ENCODE measurements at places on chromosomes 2 and 18.

- peak; percentile 87 for DNase-seq
Measured at GRCh38 chr2:19362755-19363473, 4.5 kb upstream of the OSR1 start.

DNA sequence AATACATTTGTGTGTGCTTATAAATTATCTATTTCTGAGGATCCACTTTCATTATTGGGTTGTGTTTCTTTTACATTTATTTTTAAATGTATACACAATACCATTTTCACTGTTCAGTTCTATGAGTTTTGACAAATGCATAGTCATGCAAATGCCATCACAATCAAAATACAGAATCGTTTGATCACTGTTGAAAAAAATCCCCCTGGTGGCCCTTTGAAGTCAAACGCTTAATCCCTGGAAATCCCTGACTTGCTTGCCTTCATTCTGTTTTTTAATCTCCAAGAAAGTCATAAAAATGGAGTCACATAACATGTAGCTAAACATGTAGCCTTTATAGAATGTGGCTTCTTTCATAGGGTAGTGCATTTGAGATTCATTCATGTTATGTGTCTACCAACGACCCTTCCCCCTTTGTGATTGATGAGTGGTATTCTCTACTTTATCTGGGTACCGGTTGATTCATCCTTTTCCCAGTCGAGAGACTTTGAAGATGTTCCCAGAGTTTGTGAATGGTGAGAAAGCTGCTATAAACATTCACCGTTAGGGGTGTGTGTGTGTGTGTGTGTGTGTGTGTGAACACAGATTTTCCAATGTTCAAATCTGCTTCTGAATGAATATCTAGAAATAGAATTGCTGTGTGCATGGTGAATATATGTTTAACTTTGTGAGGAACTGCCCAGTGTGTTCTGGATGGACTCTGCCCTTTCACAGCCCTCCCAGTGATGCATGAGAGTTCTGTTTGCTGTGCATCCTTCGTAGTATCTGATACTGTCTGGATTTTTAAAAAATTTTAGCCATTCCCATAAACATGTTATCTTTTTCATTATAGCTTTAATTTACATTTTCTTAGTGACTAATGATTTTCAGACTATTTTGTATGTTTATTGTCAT lies 173.6 kb downstream of the GALR1 start:
- no peak for DNase-seq

GRCh38 chr2:231905026-231905425 lies 21.2 kb downstream of the NPPC start:
- no peak for DNase-seq

- DNase-seq, result no peak
Measured at GRCh38 chr18:23209796-23210195, 74.5 kb downstream of the CABLES1 start.

GRCh38 chr2:120737340-120738101 lies 1.9 kb downstream of the GLI2 start:
- peak; percentile 75 for DNase-seq

GRCh38 chr2:8553643-8554042 lies 128.2 kb upstream of the ID2 start:
- no peak for DNase-seq

DNA sequence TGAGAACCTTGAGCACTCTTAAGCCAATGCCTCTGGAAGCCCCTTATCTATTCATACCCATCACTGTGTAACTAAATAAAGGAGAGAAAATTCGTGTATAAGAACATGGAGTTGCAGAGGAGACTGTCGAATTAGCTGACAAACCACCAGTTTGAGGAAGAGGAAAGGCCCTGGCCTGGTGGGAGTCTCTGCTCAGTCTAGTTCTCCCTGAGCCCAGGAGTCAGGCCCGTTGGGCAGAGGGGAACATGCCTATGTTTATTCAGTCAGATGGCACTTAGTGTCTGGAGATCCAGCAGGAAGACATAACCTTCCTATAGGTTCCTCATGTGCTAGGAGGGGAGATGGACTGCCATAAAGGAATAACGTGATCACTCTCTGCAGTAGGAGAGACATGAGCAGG lies 60.3 kb downstream of the MGAT5 start:
- DNase-seq, result no peak

DNA sequence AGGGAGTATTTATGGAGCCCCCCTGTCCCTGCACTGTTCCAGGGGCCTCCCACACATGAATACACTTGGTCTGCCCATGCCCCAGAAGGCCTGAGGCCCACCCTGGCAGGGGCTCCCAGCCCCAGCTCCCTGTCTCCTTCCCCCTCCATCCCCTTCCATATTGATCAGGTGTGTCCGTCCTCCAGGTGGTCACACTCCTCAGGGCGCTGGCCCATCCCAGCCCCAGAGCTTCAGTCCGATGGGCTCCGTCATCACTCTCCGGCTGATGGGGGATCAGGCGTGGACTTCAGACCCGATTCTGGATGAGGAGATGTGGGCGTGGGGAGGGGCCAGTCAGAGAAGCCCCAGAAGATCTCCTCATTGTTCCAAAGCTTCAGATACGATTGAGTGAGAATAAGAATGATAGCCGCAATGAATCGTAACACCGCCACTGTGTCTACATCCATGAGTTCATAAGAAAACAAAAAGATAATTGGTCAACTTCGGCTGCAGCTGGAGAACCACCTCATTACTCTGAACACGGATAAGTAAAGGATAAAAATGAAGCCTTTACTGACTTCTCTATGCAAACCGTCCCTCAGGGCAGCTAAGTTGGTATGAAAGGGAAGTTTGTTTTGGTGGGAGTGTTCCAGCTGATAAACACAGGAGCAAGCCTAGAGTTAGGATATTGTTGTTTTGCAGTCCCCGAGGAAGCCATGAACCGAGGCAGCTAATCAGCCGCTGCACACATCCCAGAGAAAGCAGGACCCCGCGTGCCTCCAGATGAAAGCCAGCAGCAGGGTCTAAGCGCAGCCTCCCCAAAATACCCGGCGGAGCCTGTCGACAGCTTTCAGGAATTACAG lies 279.5 kb downstream of the NDUFA10 start:
- DNase-seq, result no peak

- peak; percentile 43 for DNase-seq
Measured at GRCh38 chr2:109128616-109129355, at the start of gene SH3RF3. Gene SH3RF3 (plus strand): TSS chr2:109129205.

DNA sequence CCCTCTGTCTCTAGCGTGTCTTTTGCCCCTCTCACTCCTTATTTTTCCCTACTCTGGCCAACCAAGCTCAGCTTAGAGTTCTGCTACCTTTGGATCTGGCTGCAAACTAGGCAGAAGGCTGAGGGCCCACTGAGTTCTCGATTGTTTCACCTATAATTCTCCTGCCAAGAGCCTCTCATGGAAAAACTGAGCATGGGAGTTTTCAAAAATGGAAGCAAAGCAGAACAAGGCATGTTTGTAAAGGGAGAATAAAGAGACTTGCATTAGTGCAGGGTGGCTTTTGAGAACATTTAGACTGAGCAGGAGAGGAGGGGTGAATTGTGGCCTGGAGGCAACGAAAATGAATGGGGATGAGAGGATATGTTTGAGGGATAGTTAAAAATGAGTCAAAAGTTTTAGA lies 45.9 kb downstream of the FSHR start:
- no peak for DNase-seq

- peak; percentile 76 for DNase-seq
Measured at GRCh38 chr2:106575955-106576354, 88.8 kb downstream of the CD8B2 start.

- DNase-seq, result no peak
Measured at GRCh38 chr18:46567196-46567595, 89.8 kb downstream of the LOXHD1 start.

DNA sequence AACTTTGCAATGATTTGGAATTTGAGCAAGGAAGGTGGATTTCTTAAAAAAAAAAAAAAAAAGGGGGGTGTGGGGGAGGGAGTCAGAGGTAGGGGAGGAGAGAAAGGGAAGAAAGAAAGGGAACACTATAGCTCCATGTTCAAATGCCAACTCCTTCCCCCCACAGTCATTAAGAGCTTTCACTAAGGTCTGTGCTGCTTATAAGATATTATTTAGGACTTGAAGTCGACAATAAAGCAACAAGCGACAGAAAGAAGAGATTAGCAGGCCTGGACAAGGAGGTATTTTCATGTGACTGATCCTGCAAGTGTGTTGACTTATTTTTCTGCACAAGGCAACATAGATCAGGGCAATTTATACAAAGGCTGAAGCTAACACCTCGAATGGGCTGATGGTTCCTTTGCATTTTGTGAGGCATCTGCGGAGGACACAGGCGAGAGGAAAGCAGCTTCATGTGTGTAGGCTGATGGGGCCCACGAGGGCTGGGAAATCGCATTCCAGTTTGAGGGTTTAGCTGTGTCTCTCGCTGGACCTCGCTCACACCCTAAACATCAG lies 382.0 kb downstream of the SOX11 start:
- DNase-seq, result no peak

GRCh38 chr2:141041281-141041680 lies 1089.5 kb downstream of the LRP1B start:
- DNase-seq, result no peak

DNA sequence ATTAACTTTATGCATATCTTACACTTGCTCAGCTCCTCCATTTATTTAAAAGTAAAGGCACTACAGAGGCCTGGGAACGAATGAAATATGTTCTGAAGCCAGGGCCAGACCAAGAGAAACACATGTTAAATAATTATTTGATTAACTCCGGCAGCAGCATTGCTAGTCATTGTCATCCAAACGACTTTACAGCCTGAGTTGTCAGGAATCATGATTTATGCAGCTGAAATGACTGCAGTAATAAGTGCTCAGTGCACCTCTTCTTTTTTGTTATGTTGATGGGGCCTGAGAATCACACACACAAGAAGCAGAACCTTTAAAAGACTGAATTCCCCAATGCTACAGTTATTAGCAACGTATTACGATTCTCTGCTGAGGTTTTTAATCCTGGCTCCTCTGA lies 58.9 kb downstream of the EPHA4 start:
- no peak for DNase-seq

GRCh38 chr2:177239932-177240630 lies 24.4 kb downstream of the NFE2L2 start:
- peak; percentile 56 for DNase-seq

- DNase-seq, result no peak
Measured at GRCh38 chr2:210356944-210357343, 42.0 kb upstream of the MYL1 start.

GRCh38 chr2:217966423-217967070 lies 36.2 kb downstream of the TNS1 start:
- DNase-seq, result peak; percentile 55

GRCh38 chr2:238820916-238821315 lies 27.0 kb upstream of the TWIST2 start:
- peak; percentile 51 for DNase-seq

- DNase-seq, result no peak
Measured at GRCh38 chr2:107428781-107429180, 397.9 kb upstream of the RGPD4 start.

DNA sequence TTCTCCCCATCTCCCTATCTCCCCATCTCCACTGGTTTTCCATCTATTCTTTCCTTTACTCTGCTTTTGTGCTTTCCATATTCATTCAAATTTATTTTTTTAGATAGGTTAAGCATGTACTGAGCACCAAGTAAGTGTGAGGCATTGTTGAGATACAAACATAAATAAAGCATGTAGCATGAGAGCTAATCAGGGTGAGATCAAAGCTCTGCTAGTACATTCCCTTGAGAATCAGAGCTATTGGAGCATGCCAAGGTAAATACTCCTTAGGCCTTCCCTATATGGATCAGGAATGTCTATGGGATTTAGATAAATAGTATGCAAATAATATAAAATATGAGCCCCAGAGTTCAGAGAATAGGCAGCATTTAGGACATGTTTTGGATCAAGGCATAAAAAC lies 25.3 kb downstream of the BABAM2 start:
- DNase-seq, result peak; percentile 40

Data from fibroblast of skin of scalp (primary cell).